ENCODE measurements at places on chromosomes 11 and 22.
A peak's percentile ranks its signal among the peaks of the same experiment; 100 is the strongest.

GRCh38 chr11:26742966-26743365 lies 21.1 kb upstream of the SLC5A12 start:
- no peak for DNase-seq

DNA sequence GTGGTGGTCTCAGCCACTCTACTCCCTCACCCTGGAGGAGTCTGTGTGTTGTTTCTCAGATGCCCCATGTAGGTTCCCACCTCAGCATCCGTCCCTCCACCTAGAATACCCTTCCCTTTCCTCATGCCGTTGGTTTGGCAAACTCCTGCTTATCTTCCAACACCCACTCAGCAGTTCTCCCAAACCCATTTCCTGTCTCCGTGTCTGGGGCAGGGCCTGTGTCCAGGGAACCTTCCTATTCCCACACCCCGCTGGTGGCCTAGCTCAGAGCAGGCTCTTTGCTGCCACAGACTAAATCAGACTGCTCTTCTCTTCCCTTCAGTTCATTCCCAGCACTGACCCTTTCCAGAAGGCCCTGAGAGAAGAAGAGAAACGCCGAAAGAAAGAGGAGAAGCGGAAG lies 7.5 kb upstream of the SREBF2 start:
- no peak for DNase-seq

DNA sequence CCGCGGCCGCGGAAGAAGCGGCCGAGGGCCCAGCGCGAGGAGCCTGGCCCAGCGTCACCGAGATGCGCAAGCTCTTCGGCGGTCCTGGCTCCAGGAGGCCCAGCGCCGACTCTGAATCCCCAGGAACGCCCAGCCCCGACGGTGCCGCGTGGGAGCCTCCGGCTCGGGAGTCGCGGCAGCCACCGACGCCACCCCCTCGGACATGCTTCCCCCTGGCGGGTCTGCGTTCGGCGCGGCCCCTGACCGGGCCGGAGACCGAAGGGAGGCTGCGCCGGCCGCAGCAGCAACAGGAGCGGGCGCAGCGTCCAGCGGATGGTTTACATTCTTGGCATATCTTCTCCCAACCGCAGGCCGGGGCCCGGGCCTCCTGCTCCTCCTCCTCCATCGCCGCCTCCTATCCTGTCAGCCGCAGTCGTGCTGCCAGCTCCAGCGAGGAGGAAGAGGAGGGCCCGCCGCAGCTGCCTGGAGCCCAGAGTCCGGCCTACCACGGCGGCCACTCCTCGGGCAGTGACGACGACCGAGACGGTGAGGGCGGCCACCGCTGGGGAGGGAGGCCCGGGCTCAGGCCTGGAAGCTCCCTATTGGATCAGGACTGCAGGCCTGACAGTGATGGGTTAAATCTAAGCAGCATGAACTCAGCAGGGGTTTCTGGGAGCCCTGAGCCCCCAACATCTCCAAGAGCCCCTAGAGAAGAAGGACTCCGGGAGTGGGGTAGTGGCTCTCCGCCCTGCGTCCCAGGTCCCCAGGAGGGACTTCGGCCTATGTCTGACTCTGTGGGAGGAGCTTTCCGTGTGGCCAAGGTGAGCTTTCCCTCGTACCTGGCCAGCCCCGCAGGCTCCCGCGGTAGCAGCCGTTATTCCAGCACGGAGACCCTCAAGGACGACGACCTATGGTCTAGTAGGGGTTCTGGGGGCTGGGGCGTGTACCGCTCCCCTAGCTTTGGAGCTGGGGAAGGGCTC lies 1.2 kb downstream of the ARHGEF17 start:
- DNase-seq, result peak; percentile 86

DNA sequence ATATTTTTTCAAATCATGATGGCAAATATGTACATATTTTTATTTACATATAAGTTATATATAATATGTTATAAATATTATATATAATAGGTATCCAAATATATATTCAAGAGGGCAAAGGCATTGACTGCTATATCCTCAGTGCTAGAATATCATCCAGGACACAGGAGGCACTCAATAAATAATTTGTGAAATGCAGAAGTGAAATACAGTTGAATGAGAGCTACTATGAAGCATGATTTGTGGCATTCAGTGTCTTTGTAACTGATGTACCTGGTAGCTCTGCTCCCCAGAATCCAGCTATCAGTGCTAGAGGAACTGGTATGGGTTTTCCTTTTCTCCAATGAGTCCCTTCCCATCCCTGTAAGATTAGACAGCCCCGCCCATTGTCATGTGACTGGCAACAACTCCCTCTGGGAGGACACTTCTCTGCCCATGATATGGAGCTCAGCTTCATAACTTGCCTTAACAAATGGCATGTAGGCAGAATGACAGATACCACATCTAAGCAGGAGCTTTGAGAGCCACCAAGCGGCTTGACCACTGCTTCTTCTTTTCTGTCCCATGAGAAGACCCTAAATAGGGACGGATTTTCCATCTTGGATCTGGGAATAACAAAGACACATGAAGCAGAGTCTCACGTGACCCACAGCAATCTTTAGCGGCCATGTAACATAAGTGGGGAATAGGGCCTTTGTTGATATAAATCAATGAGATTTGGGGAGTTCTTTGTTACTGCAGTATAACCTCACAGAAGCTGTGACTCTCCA lies 10.2 kb upstream of the CD82 start:
- DNase-seq, result no peak

GRCh38 chr22:30408388-30409102 lies 11.7 kb downstream of the SEC14L2 start:
- DNase-seq, result no peak

DNA sequence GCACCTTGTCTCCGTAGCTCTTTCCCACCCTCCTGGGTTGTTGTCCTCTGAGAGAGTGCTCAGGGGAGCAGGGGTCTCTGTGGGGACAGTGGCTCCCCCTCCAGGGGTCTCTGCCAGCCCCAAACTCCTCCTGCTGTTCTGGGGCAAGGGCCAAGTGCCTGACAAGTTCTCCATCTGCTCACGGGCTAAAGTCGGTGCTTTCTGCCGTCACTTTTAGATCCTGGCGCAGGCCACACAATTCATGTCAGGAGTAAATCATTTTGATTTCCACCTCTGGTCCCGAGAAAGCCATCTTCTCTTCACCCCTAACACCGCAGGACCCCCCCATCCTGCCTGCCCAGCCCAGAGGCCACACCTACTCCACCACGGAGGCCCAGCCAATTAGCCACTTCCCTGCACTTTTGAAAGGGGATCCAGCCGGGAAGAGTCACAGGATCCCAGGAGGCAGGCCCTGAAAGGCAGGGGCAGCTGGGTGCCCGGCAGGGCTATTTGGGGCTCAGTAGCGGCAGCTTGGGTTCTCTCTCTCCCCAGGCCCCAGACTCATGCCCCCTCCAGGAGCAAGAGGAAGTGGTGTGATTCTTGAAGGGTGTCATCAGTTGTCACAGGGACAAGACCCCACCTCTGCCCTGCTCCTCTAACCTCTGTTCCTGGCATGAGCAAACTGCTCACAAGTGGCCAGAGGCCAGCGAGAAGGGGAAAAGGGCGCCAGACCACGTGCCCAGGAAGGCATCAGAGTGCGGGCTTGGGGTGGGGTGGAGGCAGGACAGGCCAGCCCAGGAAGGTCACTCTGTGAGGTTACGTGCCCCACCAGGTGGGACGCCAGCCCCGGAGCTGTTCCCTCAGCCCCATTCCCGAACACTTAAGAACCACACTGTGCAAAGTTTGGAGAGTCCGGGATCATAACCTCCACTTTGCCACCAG lies 1.3 kb downstream of the MACROD1 start:
- peak; percentile 26 for DNase-seq

DNA sequence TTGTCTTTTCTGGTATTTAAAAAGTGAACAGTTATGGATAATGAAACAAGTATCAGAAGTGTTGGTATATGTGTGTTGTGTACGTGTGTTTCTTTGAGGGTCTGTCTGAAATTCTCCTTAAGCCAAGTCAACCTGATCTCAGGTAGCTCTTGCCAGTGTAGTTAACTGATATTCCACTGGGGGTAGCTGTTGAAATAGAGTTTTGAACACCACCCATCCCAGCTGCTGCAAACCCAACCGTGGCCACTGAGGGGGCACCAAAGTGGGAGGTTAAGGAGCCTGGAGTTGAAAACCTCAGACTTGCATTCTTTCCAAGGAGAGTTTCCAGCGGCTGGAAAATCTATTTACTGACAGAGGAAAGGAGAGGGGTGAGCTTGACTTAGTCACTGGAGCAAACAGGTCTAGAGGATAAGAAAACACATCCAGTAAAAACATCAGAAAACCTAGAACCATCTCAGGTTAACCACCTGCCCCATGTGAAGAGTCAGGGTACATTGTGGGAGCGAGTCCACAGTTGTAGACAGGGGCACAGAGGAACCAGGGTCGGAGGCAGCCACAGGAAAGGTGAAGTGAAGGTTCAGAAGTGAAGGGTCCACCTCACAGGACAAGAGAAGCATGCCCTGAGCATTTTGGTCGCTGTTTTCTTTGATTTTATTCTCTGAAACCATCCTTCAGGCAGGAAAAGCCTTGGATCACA lies 8.8 kb upstream of the CUL5 start:
- DNase-seq, result peak; percentile 21

GRCh38 chr22:27913162-27913741 lies 5.8 kb downstream of the PITPNB start:
- DNase-seq, result no peak

DNA sequence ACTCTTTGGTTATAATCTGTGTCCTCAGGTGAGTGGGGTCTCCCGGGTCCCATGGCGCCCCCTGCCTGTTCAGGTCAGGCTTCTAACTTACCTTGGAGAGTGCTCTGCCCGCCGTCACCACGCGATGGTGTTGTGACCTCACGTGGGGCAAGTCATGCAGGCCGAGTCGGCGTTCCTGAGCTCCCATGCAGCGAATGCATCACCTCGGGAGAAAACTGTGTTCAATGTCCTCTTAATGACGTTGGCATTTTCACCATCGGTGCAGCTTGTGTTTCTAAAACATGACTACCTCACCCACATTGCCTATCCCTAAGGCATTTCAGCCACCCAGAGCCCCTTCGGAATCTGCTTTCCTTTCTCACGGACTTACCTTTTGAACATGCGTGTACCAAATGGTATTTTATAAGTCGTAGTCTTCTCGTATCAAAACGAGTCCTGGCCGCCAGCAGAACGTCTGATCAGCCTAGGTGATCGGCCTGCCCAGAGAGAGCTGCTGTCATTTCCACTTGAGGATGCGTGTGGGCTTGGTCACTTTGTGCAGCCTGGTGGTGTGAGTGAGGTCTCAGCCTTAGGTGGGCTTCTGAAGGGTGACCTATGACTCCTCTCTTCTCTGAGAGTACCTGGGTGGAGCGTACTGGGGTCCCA lies 64.8 kb downstream of the TBC1D22A start:
- no peak for DNase-seq

GRCh38 chr11:70065318-70066135 lies 12.6 kb upstream of the ANO1 start:
- no peak for DNase-seq

GRCh38 chr11:36110668-36111410 lies 167.0 kb downstream of the LDLRAD3 start:
- DNase-seq, result no peak

- no peak for DNase-seq
Observed at GRCh38 chr11:82174610-82175009, 559.1 kb downstream of the FAM181B start.
